ENCODE measurements at places on chromosomes 13 and 19.
A peak's percentile ranks its signal among the peaks of the same experiment; 100 is the strongest.

DNA sequence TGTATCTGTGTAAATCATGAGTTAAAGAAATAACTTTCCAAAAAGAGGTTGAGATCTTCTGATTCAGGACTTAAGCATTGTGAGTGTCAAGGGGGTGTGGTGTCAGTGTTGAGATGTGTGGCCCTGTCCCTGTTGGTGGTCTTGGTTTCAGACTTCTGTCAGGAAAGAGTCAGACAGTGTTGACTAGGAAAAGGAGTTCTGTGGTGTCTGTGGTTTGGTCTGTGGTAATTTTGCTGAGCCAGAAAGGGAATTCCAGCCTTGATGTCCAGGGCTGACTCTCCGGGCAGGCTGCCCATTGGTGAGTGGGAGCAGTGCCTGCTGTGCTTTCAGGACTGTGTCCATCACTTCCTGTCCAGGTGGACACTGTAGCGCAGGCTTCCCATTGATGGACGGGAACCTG, 39.8 kb upstream of the IGFL4 start:
- peaks cover 9% of the 10 kb centered on the region for H3K4me1 ChIP-seq
- DNase-seq: no peak
- no peaks in the 10 kb centered on the region for H3K36me3 ChIP-seq
- H3K27me3 ChIP-seq: peaks cover 11% of the 10 kb centered on the region

DNA sequence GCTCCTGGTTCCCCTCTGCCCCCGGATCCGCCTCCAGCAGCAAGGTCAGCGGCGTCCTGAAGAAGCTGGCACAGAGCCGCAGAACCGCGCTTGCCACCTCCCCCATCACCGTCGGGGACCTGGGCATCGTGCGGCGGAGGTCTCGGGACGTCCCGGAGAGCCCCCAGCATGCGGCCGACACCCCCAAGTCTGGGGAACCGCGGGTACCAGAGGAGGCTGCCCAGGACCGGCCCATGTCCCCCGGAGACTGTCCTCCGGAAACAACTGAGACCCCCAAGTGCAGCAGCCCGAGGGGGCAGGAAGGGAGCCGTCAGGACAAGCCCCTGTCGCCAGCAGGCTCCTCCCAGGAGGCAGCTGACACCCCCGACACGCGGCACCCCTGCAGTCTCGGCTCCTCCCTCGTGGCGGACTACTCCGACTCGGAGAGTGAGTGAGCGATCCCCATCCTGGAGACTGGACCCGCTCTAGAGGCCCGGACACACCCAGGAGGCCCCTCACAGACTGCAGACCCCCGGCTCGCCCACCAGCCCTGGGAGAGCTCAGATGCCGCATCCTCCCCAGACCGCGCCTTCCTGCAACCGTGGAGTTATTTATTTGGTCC, 1.6 kb upstream of the MRI1 start:
- peaks cover 16% of the 10 kb centered on the region for H3K4me1 ChIP-seq
- no peak for DNase-seq
- no peak overlapping the region for H3K27ac ChIP-seq
- H3K36me3 ChIP-seq: peaks cover 43% of the 10 kb centered on the region
- H3K27me3 ChIP-seq: no peaks in the 10 kb centered on the region

- H3K4me1 ChIP-seq: peaks cover 36% of the 10 kb centered on the region
- peak within 1 kb of the TSS; percentile 82 for H3K27ac ChIP-seq
- no peaks in the 10 kb centered on the region for H3K27me3 ChIP-seq
- no peaks in the 10 kb centered on the region for H3K36me3 ChIP-seq
Observed at GRCh38 chr13:46552889-46553520, at the start of gene LRCH1. TSS of gene LRCH1 (plus strand) at chr13:46553170. CDS start at chr13:46553397, 227 bp downstream.

DNA sequence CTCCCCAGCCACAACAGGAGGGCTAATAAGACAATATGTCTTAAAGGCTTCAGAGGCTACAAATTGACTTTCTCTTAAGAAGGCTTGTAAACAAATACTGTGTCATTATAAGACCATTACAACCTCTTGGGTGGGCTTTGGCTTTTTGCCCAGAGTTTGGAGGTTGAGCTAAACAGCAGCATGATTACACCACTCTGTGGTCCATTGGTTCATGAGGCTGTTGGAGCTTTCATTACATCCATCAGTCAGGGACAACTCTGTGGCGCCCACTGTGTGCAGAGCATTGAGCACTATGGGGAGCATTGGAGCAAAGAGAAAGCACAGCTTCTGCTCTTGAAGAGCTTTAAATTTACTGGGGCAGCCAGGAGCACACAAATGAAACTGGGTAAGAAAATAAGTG, 75.9 kb downstream of the TNFSF11 start:
- H3K4me1 ChIP-seq: no peaks in the 10 kb centered on the region
- H3K4me3 ChIP-seq: no peak overlapping the region
- no peak for DNase-seq
- H3K27me3 ChIP-seq: no peaks in the 10 kb centered on the region
- no peaks in the 10 kb centered on the region for H3K36me3 ChIP-seq

- H3K4me1 ChIP-seq: peaks cover 5% of the 10 kb centered on the region
- no peak for DNase-seq
- H3K27ac ChIP-seq: no peak overlapping the region
- no peak overlapping the region for H3K4me3 ChIP-seq
- H3K27me3 ChIP-seq: peaks cover 65% of the 10 kb centered on the region
- H3K36me3 ChIP-seq: no peaks in the 10 kb centered on the region
Observed at GRCh38 chr13:99994638-99995020, 13.0 kb downstream of the ZIC2 start.

- no peak overlapping the region for H3K4me3 ChIP-seq
- H3K36me3 ChIP-seq: no peaks in the 10 kb centered on the region
- peaks cover 37% of the 10 kb centered on the region for H3K4me1 ChIP-seq
- no peaks in the 10 kb centered on the region for H3K27me3 ChIP-seq
Observed at GRCh38 chr13:96822895-96823294, 171.4 kb downstream of the OXGR1 start.

GRCh38 chr13:45492538-45492937, 27.8 kb downstream of the COG3 start:
- H3K4me3 ChIP-seq: no peak overlapping the region
- no peak overlapping the region for H3K27ac ChIP-seq
- no peaks in the 10 kb centered on the region for H3K4me1 ChIP-seq

DNA sequence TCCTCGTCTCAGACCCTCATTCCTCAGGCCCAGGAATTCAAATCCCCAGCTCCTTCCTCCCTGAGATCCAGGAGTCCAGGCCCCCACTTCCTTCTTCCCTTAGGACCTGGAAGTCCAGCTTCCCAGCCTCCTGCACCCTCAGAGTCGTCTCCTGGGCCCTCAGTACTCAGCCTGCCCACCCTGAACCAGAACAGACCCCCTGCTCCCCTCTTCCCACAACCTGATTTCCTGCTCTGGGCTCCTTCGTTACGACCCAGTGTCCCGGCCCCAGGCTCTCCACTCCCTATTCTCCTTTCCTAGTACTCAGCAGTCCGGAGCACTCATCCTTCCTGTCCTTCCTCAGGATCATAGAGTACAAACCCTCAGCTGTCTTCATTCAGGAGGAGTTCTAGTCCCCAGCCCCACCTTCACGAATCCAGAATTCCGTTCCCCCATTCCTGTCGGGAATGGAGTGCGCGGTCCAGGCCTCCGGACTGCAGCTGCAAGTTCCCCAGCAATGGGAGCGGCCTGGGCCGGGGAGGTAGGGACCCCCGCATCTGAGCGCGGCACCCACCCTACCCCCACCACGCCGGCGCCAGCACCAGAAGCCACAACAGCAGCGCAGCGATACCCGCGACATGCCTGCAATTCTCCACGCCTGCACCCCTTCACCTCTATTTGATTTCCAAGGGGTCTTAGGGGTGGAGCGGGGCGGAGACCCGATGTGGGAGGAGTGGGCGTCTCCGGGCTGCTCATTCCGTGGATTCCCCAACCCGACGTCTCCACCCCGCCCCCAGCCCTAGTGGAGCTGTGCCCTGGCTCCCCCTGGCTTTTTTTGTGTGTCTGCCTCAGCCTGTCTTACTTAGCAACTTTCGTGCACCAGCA, 12.7 kb downstream of the EGLN2 start:
- peak overlapping the region; percentile 69 for H3K4me3 ChIP-seq
- peak overlapping the region; percentile 73 for H3K27ac ChIP-seq
- peaks cover 10% of the 10 kb centered on the region for H3K4me1 ChIP-seq
- peaks cover 15% of the 10 kb centered on the region for H3K36me3 ChIP-seq
- no peak for DNase-seq
- no peaks in the 10 kb centered on the region for H3K27me3 ChIP-seq

DNA sequence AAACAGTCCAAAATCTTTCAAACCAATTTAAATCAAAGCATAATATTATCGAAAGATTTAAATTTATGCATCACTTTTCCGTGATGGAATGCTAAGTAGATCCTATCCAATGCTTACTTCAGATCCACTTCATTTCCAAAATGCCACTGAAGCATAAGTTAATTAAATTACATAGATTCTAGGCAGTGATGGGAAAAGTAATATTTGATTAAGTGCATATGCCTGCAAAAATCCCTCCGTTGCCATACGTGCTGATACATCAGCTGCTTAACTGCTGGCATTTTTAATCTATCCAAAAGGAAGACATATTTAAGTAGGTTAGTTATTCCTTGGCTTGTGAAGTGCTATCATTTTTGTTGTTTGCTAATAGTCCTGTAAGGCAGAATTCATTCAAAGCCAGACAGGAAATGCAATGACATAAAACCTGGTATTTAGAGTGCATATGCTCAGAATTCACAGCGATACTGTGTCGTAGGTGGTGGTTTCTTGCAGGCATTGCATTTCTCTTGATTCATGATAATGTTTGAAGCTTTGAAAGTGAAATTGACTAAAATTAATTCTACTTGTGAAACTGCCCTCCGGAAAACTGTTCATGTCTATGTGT, 738.3 kb upstream of the GPC6 start:
- no peak overlapping the region for H3K27ac ChIP-seq
- no peaks in the 10 kb centered on the region for H3K27me3 ChIP-seq

DNA sequence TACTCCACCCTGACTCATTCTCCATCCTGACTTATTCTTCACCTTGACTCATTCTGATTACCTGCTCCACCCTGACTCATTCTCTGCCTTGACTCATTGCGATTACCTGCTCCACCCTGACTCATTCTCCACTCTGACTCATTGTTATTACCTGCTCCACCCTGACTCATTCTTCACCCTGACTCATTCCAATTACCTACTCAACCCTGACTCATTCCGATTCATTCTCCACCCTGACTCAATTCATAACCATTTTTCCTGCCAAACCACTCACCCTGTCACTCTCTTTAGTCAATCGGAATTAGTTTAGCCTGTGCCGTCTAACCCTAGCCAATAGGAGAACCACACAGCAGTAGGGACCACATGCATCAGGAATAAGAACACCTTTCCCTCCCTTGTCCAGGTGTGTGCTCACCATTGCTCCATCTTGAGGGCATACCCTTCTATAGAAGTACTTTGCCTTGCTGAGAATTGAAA, 1227.4 kb upstream of the PCDH20 start:
- no peaks in the 10 kb centered on the region for H3K27me3 ChIP-seq
- no peaks in the 10 kb centered on the region for H3K4me1 ChIP-seq
- no peaks in the 10 kb centered on the region for H3K36me3 ChIP-seq

GRCh38 chr19:16890461-16891184, 1.8 kb downstream of the F2RL3 start:
- no peak overlapping the region for H3K27ac ChIP-seq
- H3K4me1 ChIP-seq: no peaks in the 10 kb centered on the region
- no peaks in the 10 kb centered on the region for H3K36me3 ChIP-seq
- DNase-seq: no peak

- no peak overlapping the region for H3K27ac ChIP-seq
- no peaks in the 10 kb centered on the region for H3K4me1 ChIP-seq
- no peak overlapping the region for H3K4me3 ChIP-seq
- no peak for DNase-seq
Observed at GRCh38 chr13:98533912-98534311, 43.0 kb downstream of the STK24 start.

DNA sequence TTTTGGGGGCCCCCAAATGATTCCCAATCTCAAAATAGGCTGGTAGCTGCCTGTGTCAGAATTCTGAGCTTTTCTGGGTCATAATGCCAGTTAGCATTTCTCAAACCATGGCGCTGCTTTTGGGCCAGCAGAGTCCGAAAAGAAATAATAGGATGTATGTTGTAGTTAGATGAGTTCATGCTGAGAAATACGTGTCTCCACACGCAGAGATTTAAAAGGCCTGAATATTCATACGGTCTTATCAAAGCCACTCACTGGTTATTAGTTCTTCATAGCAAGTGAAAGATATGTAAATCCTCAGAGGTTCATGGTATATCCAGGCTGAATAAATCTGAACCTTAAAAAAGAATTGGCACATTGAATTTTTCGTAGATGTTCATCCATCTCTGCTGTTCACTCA, 124.5 kb downstream of the SHISA2 start:
- no peak overlapping the region for H3K4me3 ChIP-seq
- no peaks in the 10 kb centered on the region for H3K36me3 ChIP-seq
- H3K27me3 ChIP-seq: no peaks in the 10 kb centered on the region
- H3K27ac ChIP-seq: no peak overlapping the region
- no peak for DNase-seq

- no peaks in the 10 kb centered on the region for H3K36me3 ChIP-seq
- DNase-seq: peak; percentile 69
- peaks cover 17% of the 10 kb centered on the region for H3K4me1 ChIP-seq
- H3K4me3 ChIP-seq: peak within 1 kb of the TSS; percentile 98
- no peaks in the 10 kb centered on the region for H3K27me3 ChIP-seq
Observed at GRCh38 chr19:16324384-16325160, at the start of gene KLF2. TSS of gene KLF2 (plus strand) at chr19:16324826. CDS start at chr19:16324924, 98 bp downstream.

DNA sequence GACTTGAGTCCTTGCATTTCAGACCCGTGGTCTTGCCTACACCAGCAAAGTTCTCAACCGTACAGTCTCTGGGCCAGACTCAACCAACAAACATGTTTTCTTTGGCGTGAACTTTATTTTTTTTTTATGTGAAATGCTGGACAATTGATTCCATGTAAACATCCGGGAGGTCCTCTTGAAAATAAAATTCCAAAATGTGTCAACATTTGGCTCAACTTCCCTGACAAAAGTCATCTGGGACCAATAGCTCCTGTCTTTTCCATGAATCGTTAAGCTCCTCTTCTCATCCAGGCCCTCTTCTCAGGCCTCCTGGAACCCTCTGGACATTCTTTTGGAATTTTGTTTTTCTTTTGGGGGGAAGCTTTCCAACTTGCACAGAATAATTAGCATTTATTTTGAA, 2.7 kb downstream of the ALDH16A1 start:
- H3K4me3 ChIP-seq: no peak overlapping the region
- H3K4me1 ChIP-seq: peaks cover 8% of the 10 kb centered on the region
- H3K27ac ChIP-seq: no peak overlapping the region
- peaks cover 11% of the 10 kb centered on the region for H3K36me3 ChIP-seq
- DNase-seq: no peak

DNA sequence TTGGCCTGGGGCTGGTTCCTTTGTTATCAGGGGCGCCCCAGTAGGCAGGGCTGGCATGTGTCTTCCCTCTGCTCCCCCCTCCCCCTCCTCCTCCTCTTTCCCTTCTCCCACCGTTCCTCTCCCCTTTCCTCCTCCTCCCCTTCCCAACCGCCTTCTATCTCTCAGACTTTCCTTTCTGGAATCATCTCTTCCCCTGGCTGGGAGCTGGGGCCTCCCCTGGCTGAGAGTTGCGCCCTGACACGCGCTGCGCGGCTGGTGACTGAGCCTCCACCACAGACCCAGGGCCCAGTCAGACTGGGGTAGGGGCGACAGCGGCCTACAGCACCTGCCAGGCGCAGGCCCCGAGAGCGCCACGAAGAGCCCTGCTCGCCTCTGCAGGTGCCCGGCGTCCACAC, 2.8 kb downstream of the PNMA8B start:
- no peaks in the 10 kb centered on the region for H3K36me3 ChIP-seq
- peaks cover 59% of the 10 kb centered on the region for H3K4me1 ChIP-seq
- H3K27ac ChIP-seq: peak overlapping the region; percentile 30
- H3K27me3 ChIP-seq: no peaks in the 10 kb centered on the region
- DNase-seq: no peak

- H3K27me3 ChIP-seq: no peaks in the 10 kb centered on the region
- no peak for DNase-seq
- no peaks in the 10 kb centered on the region for H3K4me1 ChIP-seq
Observed at GRCh38 chr13:37627428-37627827, 28.9 kb upstream of the POSTN start.
